ENCODE measurements at places on chromosomes 3 and 15.

GRCh38 chr3:158918008-158918407 lies 116.2 kb downstream of the MFSD1 start:
- DNase-seq: peak; percentile 66

DNA sequence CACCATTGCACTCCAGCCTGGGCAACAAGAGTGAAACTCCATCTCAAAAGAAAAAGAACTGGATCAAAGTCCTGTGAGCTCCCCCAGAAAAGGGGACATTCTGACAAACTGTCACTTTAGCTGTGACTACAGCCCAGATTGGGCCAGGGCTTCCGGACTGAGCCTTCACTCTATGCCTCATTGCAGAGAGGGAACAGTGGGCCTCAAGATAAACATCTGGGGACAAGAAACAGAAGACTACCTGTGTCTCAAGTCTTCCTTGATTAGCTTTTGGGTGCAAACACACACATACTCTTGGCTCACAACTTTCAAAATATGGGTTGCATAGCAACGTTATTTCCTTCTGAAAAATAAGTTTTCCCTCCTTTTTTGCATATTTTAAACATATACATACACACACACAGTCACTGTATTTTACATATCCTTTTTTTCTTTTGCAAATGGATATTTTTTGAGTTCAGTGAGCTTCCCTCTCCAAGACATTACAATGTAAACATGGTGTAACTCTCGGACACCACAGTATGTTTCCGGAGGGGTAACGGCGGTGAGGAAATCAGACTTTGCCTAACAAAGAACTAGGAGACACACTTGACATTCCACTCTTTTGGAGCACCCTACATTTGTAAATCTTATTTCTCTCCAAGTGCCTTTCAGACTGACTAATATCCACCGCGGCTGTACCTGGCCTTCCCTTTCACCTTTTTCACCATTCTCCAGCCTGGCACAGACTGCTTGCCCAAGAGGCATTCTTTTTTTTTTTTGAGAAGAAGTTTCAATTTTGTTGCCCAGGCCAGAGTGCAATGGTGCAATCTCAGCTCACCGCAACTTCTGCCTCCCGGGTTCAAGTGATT lies 3.5 kb downstream of the TKT start:
- DNase-seq: no peak

- no peak for DNase-seq
These were observed 1639.5 kb downstream of the SI start for GRCh38 chr3:163438760-163439159.

- no peak for DNase-seq
These were observed 62.4 kb upstream of the PCSK6 start for GRCh38 chr15:101551696-101552591.

GRCh38 chr3:122777563-122777962 lies 16.1 kb downstream of the HSPBAP1 start:
- no peak for DNase-seq

- DNase-seq: no peak
These were observed 36.0 kb downstream of the NR2F2 start for GRCh38 chr15:96366526-96366877.

GRCh38 chr3:27675287-27675686 lies 46.8 kb downstream of the EOMES start:
- peak; percentile 46 for DNase-seq
